ENCODE measurements at places on chromosomes 4 and X.

DNA sequence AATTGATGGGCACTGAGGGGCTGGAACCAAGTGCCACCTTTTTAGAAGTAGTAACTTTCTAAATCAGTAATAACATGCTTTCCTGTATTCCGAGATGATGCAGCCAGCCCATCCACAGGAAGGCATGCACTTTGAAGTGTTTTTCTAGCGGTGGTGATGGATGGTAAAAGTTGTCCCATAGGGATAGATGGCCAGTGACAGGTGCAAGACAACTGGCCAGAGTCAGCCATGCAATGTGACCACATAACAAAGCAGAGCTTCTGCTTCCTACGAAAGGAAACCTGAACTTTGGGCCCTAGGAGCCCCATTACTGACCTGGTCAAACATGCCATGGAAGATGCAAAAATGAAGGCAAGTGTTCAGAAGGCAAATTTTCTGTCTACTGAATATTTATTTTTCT is 72.3 kb downstream of the NR3C2 start:
- DNase-seq, result no peak

DNA sequence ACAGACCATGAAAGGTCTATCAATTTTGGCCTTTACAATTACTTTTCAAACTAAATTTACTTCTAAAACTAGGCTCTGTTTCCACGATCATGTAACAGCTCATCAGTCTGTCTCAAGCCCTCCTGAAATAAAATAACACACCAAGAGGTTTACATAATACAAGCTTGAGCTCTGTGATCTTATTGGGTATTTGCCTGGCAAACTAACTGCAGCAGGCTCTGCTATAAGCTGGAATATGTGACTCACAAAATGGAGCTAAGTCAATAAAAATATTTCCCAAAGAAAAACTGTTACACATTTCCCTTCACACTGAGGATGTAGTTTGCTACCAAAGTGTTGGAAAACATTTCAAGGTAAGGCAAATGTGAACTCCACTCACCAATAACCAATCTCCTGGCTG is 94.7 kb upstream of the GPM6B start:
- DNase-seq, result no peak

- no peak for DNase-seq
Measured at GRCh38 chr4:176566769-176567168, 226.0 kb downstream of the VEGFC start.

GRCh38 chr4:85720735-85721134 is 245.8 kb downstream of the ARHGAP24 start:
- DNase-seq, result no peak

- no peak for DNase-seq
Measured at GRCh38 chr4:140082391-140082755, 71.6 kb downstream of the MAML3 start.

GRCh38 chr4:169116270-169116901 is 106.3 kb upstream of the CBR4 start:
- no peak for DNase-seq

GRCh38 chr4:7985891-7986441 is 46.3 kb upstream of the AFAP1 start:
- DNase-seq, result no peak

DNA sequence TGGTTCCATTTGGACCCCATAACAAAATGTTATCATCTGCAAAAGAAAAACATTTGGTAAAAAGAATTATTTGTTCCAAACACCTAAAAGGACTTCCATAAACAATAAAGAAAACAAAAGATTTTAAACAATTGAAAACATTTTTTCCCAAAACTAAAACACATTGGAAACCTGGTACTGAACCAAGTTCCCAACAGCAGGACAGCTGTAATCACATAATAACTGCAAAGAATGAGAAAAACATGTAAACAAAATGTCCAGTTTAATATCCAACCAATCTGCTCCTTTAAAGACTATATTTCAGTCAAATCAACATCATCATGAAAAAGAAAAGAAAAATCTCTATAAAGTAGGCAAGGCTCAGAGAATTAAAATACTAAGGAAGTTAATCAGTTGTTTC is 36.3 kb downstream of the PRDM5 start:
- no peak for DNase-seq

- DNase-seq, result no peak
Measured at GRCh38 chrX:32592786-32593185, 618.6 kb downstream of the DMD start.

- no peak for DNase-seq
Measured at GRCh38 chrX:12614266-12614665, 176.9 kb upstream of the PRPS2 start.

- no peak for DNase-seq
Measured at GRCh38 chrX:23392195-23392594, 57.5 kb downstream of the PTCHD1 start.

GRCh38 chr4:47882228-47882627 is 32.2 kb downstream of the NFXL1 start:
- no peak for DNase-seq

GRCh38 chrX:149296092-149296491 is 209.0 kb downstream of the IDS start:
- no peak for DNase-seq

GRCh38 chrX:131058136-131058868 is at the start of gene ARHGAP36:
TSS of gene ARHGAP36 (plus strand) at chrX:131058346. CDS start at chrX:131081666, 23,320 bp downstream.
- no peak for DNase-seq

DNA sequence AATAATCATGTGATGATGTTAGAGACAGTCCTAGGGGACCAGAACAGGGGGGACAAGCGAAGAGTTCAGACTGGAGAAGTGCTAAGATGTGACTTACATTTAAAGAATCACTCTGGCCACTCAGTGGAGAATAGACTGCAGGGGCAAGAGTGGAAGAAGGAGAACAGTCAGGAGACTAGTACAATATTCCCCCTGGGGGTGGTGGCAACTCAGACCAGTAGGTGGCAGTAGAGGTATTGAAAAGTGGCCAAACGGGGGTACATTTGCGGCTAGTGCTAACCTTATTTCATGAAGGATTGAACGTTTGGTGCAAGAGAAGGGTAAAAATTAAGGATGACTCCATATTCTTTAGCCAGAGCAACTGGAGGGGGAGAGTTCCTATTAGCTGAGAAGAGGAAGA is 2.7 kb upstream of the BMX start:
- no peak for DNase-seq

GRCh38 chr4:6336166-6336565 is 66.5 kb downstream of the WFS1 start:
- DNase-seq, result no peak

DNA sequence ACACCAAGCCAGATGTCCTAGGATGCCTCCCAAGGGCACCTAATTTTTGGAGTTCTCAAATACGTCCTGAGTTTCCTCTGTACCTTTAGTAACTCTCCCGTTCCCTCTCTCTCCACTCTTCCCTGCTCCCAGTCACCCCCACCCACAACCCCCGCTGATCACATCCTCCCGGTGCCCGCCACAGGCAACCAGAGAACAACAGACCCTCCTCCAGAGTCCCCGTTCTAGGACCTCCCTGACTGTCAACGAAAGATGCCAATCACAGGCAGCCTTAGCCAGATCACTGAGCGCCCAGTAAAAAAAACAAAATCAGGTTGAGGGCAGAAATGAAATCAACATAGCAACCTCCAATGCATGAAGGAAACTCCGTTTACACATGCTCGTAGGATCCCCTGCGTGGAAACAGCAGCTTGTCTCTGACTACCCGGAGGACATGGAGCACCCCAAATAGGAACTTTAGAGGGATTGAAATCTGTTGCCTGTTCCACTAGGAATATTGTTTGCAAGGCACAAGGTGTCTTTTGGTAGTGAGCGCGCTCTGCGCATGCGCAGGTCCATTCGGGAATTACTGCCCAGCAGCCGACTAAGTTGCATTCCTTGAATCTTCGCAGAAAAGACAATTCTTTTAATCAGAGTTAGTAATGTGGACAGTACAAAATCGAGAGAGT is at the start of gene GABRB1:
GABRB1 (plus strand) TSS at position 557 of the 668 bp plus-strand sequence.
- DNase-seq, result no peak

DNA sequence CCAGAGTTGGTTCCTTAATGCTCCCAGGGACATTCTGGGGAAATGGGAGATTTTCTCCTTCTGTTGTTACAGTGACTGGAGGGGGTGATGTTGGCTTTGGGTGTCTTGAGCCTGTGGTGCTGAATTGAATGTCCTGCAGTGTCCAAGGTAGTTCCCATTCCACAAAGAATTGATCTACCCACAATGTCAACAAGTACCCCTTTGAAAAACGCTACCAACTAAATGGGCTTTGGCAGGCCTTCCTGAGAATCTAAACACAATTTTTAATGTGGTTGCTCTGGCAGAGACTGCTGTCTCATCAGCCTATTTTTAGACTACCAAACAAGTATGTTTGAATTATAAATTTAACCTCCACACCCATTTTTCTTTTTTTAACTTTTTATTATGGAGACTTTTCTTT is 69.4 kb downstream of the CCKAR start:
- DNase-seq, result no peak

- no peak for DNase-seq
Measured at GRCh38 chr4:140096483-140096861, 57.5 kb downstream of the MAML3 start.

DNA sequence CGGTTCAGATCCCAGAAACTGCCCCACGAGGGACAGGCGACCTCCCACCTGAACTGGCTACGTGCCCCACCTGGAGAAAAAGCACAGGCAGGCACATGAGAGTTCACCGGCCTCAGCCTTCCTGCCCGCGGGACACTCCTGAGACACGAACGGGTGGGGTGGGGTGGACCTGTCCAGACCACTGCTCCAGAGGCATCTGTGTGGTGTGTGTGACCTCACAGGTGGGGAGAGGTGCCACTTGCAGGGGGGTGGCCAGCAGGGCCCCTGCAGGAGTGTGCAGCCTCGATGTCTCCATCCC is 18.5 kb downstream of the NELFA start:
- no peak for DNase-seq

GRCh38 chrX:25020391-25020904 is 4.7 kb upstream of the ARX start:
- DNase-seq, result no peak

DNA sequence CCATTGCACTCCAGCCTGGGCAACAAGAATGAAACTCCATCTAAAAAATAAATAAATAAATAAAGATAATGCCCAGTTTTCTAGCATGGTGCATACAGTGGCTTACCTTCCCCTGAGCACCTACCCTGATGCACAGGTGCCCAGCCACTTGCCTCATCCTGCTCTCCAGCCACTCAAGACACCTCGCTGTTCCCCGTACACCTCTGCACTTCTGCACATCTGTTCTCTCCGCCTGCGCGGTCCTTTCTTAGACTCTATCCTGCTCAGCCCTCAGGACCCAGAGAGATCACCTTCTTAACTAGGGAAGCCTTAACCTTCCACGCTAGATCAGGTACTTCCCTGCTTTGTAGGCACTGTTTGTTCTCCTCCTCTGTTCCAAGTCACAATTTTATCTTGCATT is 2.9 kb downstream of the EVC start:
- DNase-seq, result no peak

DNA sequence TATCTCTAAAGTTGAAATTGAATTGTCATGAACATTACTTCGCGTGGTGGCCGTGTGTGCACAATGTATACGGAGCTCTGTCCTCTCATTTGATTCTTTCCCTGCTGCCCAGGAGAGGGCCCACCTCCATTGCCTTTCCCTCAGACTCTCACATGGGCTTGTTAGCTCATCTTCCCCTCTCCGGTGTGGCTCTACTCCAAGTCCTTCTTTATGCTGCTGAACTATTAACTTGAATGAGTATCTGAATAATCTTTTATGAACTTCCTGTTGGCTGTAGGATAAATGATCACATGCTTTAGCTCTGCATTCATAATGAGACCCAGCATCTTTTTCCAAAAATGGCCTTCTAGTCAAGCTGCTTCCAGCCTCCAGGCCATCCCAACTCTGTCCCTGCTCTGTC is 68.8 kb upstream of the CLNK start:
- no peak for DNase-seq

DNA sequence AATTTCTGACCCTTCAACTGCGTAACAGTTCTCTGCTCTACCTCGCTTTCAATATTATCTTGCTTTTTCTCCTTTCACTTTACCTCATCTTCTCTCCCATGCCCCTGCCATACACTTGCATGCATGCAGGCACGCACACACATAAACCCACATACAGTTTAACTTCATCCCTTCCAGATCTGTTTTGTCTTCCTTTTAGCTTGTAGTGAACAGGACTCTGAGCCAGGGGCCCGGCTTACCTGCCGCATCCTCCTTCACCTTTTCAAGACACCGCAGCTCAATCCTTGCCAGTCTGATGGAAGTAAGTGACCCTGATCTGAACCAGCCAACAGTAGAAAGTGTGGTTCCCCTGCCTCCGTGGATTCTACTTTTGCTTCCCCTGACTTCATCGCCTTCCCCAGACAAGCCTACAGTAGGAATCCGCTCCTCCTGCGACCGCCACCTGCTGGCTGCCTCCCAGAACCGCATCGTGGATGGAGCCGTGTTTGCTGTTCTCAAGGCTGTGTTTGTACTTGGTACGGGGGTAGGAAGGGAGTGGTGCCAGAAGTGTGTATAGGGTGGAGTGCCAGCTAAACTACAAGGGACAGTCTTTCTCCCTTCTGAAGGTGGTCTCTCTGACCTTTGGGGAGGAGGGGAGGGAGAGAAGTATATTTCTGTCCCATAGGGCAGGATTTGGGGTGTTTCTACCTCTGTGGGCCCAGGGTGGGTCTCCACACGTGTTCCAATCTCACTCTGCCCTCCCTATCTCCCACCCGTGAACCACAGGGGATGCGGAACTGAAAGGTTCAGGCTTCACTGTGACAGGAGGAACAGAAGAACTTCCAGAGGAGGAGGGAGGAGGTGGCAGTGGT is 10.7 kb downstream of the MED12 start:
- DNase-seq, result peak; percentile 48

DNA sequence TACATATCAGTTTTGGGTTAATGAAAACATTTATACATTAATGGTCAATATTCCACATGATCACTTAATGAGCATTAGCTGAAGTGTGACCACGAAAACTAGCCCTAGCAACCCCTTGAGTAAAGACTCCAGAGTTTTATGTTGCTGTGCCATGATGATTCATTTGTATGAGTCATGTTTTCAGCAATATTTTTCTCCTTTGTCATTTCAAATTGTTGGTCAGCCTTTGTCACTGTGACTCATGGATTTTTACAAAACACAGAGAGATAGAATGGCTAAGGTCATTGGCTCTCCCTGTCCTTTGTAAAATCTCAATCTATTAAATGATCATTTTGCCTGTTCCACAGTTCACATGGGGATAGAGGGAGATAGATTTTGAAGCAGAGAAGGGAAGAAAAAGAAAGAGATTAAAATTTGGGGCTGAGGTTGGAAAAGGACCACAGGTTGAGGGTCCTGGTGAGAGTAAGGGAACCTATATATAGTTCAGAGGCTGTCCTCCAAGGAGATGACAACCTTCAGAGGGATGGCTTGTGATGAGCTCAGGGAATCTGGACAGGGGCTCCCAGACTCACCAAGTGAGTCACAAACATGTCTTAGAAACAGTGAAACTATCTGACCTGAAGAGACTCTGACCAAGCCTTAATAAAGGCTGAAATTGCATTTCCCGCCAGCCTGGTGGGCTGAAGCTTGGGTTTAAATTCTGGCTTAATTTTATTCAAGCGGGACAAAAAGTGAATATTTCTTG is 25.6 kb downstream of the NR0B1 start:
- DNase-seq, result no peak

GRCh38 chr4:185748901-185749390 is 63.0 kb downstream of the SORBS2 start:
- DNase-seq, result no peak

GRCh38 chrX:134144231-134144630 is 92.8 kb upstream of the CCDC160 start:
- no peak for DNase-seq

GRCh38 chr4:142416121-142416520 is 430.0 kb downstream of the INPP4B start:
- no peak for DNase-seq

Measured in stimulated activated CD8-positive, alpha-beta memory T cell treated with anti-CD3 and anti-CD28 coated beads, Interleukin-4, amount 100 ng/mL, for 1 hour (primary cell).